Esophagus muscularis mucosa (tissue), 4 donors: ENCODE measurements at places on chromosomes 2 and 18. TPM values are rescaled to one million over a fixed set of nuclear protein-coding genes. Genes with fewer than 3 reads are reported as not detected.

Gene ACTR1B
- 86.1 TPM for total RNA-seq

Gene DSC3
- not detected for total RNA-seq

Gene VSNL1
- not detected for total RNA-seq

Gene TEX44
- not detected for total RNA-seq

Gene CASP10
- 3.3 TPM for total RNA-seq

Gene IFT172
- 12.1 TPM for total RNA-seq

Gene CD8A
- 1.0 TPM for total RNA-seq

Gene NLRC4
- total RNA-seq: 0.63 TPM

Gene C2orf76
- 10.0 TPM for total RNA-seq

DNA sequence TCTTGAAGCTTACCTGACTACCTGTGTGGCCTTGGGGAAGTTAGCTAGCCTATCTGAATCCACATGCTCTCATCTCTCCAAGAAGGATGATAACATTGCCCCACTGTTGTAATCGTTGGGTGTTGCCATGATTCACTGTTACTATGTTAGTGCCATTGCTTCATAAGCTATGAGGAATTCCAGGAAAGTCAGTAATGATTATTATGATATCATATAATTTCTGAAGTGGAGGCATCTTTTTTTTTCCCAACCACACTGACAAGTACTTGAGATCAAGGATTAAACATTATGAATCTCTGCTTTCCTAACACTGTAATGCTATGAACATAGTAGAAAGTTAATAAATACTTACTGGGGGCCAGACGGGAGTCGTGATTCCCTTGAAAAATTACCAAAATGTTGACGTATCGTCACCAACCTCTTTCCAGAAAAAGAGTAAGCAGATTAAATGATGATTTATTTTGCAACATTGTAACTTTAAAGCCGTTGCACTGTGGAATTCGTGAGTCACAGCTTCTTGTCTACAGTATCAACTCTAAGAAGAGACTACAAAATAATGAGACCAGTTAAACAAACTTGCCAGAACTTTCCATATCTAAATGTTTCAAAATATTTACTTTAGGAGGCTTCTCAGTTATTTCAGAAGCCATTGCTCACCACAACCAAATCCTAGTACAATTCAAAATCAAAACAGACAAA is 459.9 kb downstream of the PIK3C3 start:
- H3K27ac ChIP-seq: peak overlapping the region; percentile 41
- H3K27me3 ChIP-seq: no peaks in the 10 kb centered on the region
- H3K4me3 ChIP-seq: no peak overlapping the region
- no peak for DNase-seq
- H3K4me1 ChIP-seq: peaks cover 16% of the 10 kb centered on the region
- no peaks in the 10 kb centered on the region for H3K36me3 ChIP-seq

GRCh38 chr2:106201661-106202060 is 7.6 kb upstream of the UXS1 start:
- H3K27me3 ChIP-seq: no peaks in the 10 kb centered on the region
- peaks cover 11% of the 10 kb centered on the region for H3K4me1 ChIP-seq
- no peak overlapping the region for H3K27ac ChIP-seq
- H3K36me3 ChIP-seq: no peaks in the 10 kb centered on the region
- no peak overlapping the region for H3K4me3 ChIP-seq
- DNase-seq: no peak

DNA sequence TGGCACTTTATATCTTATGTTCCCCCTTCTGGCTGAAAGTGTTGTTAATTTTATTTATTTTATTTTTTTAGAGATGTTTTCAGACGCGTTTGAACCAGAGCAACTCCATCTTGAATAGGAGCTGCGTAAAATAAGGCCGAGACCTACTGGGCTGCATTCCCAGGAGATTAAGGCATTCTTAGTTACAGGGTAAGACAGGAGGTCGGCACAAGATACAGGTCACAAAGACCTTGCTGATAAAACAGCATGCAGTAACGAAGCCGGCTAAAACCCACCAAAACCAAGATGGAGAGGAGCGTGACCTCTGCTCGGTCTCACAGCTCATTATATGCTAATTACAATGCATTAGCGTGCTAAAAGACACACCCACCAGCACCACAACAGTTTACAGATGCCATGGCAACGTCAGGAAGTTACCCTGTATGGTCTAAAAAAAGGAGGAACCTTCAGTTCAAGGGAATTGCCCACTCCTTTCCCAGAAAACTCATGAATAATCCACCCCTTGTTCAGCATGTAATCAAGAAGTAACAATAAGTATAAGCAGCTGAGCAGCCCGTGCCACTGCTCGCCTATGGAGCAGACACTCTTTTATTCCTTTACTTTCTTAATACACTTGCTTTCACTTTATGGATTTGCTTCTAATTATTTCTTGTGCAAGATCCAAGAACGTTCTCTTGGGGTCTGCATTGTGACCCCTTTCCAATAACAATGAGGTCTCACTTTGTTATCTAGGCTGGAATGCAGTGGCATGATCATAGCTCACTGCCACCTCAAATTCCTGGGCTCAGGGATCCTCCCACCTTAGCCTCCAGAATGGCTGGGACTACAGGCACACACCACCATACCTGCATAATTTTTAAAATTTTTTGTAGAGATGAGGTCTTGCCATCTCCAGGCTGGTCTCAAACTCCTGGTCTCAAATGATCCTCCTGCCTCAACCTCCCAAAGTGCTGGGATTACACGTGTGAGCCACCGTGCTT is 55.9 kb downstream of the CACNB4 start:
- H3K4me3 ChIP-seq: no peak overlapping the region
- peaks cover 13% of the 10 kb centered on the region for H3K4me1 ChIP-seq
- H3K27me3 ChIP-seq: no peaks in the 10 kb centered on the region
- no peaks in the 10 kb centered on the region for H3K36me3 ChIP-seq
- H3K27ac ChIP-seq: no peak overlapping the region

- H3K4me1 ChIP-seq: no peaks in the 10 kb centered on the region
- H3K36me3 ChIP-seq: no peaks in the 10 kb centered on the region
- no peaks in the 10 kb centered on the region for H3K27me3 ChIP-seq
- no peak overlapping the region for H3K4me3 ChIP-seq
- no peak overlapping the region for H3K27ac ChIP-seq
- DNase-seq: no peak
Measured at GRCh38 chr2:36780231-36780839, 83.8 kb downstream of the VIT start.

DNA sequence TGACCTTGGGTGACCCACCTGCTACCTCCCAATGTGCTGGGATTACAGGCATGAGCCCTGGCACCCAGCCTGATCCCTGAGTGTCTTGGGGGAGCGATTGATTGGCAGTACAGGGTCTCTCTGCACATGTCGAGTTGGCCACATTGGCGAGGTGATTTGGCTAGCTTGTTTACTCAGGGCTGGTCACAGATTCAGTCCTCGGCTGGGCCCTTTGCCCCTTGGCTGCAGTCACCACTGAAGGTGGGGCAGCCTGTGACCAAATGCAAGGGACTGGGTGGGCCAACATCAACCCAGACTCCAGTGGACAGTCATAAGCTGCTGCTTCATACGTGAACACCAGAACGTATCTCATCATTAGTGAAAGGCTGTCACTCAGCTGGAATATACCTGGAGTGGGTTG is 114.9 kb downstream of the ZNF532 start:
- no peak for DNase-seq
- no peak overlapping the region for H3K4me3 ChIP-seq
- no peak overlapping the region for H3K27ac ChIP-seq
- no peaks in the 10 kb centered on the region for H3K4me1 ChIP-seq
- H3K36me3 ChIP-seq: peaks cover 57% of the 10 kb centered on the region
- no peaks in the 10 kb centered on the region for H3K27me3 ChIP-seq

DNA sequence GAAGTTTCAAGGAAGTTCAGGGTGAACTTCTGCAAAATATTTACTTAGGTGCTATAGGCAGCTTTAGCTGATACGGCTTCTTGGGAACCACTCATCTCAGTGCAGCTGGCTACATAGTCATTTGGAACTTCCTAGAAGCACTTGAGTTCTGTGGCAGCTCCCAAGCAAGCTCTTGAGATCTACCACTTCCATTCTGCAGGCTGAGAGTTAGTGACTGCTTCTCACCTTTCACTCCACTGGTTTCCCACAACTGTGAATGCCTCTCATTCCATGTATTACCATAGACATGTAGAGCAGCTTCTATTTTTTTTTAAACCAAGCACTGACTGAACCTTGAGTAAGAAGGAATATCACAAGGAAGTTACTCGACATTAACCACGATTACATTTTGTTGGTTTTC is 994.1 kb upstream of the ACVR2A start:
- no peak overlapping the region for H3K27ac ChIP-seq
- DNase-seq: no peak
- H3K4me1 ChIP-seq: no peaks in the 10 kb centered on the region
- H3K36me3 ChIP-seq: no peaks in the 10 kb centered on the region
- H3K4me3 ChIP-seq: no peak overlapping the region

- H3K27me3 ChIP-seq: no peaks in the 10 kb centered on the region
- no peaks in the 10 kb centered on the region for H3K4me1 ChIP-seq
- H3K27ac ChIP-seq: no peak overlapping the region
- H3K4me3 ChIP-seq: no peak overlapping the region
- H3K36me3 ChIP-seq: no peaks in the 10 kb centered on the region
Measured at GRCh38 chr2:226378753-226379705, 420.6 kb downstream of the IRS1 start.

GRCh38 chr2:196155575-196155974 is 15.8 kb downstream of the STK17B start:
- H3K27me3 ChIP-seq: no peaks in the 10 kb centered on the region
- no peak overlapping the region for H3K27ac ChIP-seq
- no peaks in the 10 kb centered on the region for H3K36me3 ChIP-seq
- DNase-seq: no peak

- H3K36me3 ChIP-seq: no peaks in the 10 kb centered on the region
- no peak for DNase-seq
- H3K27me3 ChIP-seq: no peaks in the 10 kb centered on the region
- H3K27ac ChIP-seq: no peak overlapping the region
- H3K4me1 ChIP-seq: no peaks in the 10 kb centered on the region
Measured at GRCh38 chr2:220188031-220188430, 560.6 kb downstream of the SLC4A3 start.

- no peaks in the 10 kb centered on the region for H3K27me3 ChIP-seq
- H3K4me3 ChIP-seq: peak overlapping the region; percentile 19
- no peaks in the 10 kb centered on the region for H3K36me3 ChIP-seq
- peak; percentile 95 for DNase-seq
Measured at GRCh38 chr2:219452361-219453317, 18.0 kb downstream of the SPEG start.

- no peak overlapping the region for H3K4me3 ChIP-seq
- H3K27me3 ChIP-seq: no peaks in the 10 kb centered on the region
- DNase-seq: no peak
- H3K27ac ChIP-seq: no peak overlapping the region
- H3K4me1 ChIP-seq: no peaks in the 10 kb centered on the region
Measured at GRCh38 chr2:63013438-63013837, 37.2 kb upstream of the OTX1 start.

GRCh38 chr2:100202567-100202966 is 60.2 kb upstream of the AFF3 start:
- peaks cover 21% of the 10 kb centered on the region for H3K4me1 ChIP-seq
- no peaks in the 10 kb centered on the region for H3K36me3 ChIP-seq
- no peak overlapping the region for H3K4me3 ChIP-seq
- no peak overlapping the region for H3K27ac ChIP-seq

- no peak for DNase-seq
- no peak overlapping the region for H3K4me3 ChIP-seq
Measured at GRCh38 chr2:36266536-36267121, 88.9 kb upstream of the CRIM1 start.

GRCh38 chr2:46674488-46674887 is 195.1 kb downstream of the TMEM247 start:
- no peak overlapping the region for H3K27ac ChIP-seq
- no peaks in the 10 kb centered on the region for H3K36me3 ChIP-seq
- H3K4me1 ChIP-seq: no peaks in the 10 kb centered on the region
- no peaks in the 10 kb centered on the region for H3K27me3 ChIP-seq
